ENCODE measurements at places on chromosomes 4 and X.

DNA sequence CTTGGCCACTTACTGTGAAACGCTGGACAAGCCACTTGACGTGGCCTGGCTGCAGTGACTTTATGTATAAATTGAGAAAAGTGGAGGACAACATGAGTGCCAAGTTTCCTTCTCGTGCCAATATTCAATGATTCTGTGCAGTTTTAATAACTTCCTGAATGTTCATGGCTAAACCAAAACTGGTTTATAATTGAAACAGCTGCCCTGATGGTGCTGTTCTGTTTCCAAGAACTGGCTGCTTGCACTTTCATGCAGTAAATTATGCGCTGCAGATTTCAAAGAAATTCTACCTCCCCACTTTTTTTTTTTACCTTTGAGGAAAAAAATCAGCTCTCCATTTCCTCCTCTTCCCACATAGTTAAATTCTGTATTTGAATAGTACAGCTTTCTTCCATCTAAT is 205.2 kb upstream of the CASK start:
- DNase-seq = no peak

DNA sequence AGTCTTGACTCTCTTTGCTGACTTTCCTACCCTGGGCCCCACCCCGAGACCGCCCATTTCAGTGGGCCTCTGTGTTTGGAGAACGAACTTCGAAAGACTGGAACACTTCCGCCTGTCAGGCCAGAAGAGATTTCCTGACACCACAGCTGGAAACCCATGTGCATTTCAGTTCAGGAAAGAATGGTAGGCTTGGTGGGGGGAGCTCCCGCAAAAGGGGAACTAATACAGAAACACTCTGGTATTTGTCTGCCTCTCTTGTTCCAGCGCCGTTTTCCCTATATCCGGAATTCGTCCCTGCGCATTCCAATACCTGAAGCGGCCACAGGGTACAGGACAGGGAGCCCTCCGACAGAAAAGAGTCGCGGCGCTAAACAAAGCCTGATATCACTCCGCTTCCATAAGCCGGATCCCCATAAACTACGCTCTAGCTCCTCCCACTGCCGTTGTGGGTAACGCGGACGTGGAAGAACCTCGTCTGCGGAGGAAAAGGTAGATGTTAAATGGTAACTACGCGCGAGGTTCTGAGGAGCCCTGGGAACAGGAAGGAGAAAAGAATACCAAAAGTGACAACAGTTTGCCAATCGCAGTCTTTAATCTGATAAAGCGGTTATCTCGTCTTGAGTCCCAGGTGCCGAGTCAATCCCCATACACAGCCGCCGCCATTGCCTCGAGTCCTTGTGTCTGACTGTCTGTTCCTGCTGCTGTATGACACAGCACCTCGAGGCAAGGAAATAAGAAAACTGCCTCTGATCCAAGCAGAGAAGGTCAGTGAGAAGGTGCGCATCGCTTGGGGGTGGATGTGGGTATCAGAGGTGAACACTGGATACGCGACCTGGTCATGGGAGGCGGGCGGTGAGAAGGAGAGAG is at the start of gene ARMCX5:
Gene ARMCX5, plus strand, starts transcription at position 432 of the 867 bp plus-strand sequence. CDS start 2,627 bp downstream, outside the sequence.
- peak; percentile 89 for DNase-seq

DNA sequence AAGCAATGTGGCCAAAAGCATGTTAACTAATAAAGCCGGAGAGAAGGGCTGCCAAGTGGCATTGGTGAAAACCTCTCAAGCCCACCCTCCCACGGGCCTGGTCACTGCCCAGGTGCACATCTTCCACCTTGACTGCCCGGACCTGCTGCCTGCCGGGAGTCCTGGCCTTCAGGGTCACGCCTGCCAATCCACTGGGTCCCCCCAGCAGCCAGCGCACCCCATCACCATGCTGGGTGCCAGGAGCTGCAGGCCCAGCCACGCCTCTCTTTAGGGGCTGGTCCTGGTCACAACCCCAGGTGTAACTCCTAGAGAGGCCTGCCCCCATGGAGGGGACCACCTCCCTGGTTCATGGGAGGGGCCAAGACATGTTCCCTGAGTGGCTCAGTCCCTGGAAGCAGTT is 66.4 kb downstream of the PSAPL1 start:
- no peak for DNase-seq

- no peak for DNase-seq
These were observed 145.8 kb downstream of the AASDH start for GRCh38 chr4:56241500-56241899.

DNA sequence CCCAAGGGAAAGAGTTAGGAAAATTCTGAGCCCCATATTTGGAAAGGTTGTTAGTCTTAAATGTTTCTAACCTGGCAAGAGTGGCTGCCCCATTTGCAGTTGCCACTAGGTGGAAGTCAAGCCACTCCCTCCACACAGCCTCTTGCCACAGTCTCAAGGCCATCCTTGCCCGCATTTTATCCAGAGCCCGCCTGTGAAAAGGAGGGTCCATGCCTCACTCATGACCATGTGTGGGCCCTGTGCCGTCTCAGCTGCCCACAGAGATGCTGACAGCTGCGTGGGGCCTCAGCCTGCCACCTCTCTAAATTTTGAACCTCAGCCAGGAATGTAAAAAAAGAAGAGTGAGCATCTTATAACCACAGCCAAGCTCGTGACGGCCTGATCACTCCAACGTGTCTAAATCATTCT is 201.5 kb upstream of the FAM241A start:
- peak; percentile 71 for DNase-seq

GRCh38 chrX:32447640-32448039 is 763.7 kb downstream of the DMD start:
- DNase-seq = no peak

DNA sequence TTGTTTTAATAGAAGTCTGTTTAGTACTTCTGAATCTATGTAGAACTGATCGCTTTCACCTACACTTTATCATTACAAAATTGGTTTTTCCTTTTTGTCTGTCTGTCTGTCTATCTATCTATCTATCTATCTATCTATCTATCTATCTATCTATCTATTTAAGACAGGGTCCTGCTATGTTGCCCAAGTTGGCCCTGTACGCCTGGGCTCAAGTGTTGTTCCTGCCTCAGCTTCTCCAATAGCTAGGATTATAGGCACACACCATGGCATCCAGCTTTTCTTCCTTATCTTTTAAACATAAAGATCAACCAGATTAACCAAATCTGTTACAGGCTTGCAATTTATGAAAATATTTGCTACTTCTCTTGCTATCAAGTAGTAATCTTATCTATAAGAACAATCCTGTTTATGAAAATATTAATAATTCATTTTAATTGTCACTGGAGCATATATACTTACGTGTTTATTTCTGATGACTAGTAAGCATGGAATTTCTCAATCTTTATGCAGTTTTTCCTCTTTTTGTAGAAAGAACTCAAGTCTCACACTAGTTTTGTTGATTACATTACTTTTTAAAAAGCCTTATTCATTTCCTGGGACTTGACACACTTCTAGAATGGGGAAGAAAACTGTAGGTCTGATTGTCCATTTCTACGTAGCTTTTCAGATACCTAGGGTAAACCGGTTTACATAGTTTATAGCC is 24.5 kb downstream of the KIAA0232 start:
- DNase-seq = no peak

GRCh38 chrX:153387345-153387744 is 13.8 kb downstream of the PNMA6E start:
- DNase-seq = no peak

DNA sequence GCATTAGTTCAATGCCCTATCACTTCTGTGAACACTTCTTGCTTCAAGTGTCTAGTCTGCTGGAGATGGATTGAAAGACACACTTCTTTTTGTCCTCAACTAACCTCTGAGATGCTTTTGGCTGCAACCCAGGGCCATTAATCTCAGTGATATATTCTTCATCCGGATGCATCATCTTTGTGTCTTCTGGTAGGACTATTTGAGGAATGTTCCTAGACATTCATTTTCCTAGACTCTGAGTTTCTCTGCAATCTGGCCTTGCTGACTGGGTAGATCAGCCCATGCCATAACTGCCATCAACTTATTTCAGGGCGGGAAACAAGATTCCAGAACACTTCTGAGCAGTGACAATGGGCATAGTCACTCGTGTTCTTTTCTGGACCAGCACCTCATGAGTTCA is 329.4 kb downstream of the PDGFC start:
- no peak for DNase-seq

GRCh38 chr4:8188743-8189550 is 10.1 kb upstream of the SH3TC1 start:
- DNase-seq = no peak

- no peak for DNase-seq
These were observed 180.7 kb upstream of the ZFP42 start for GRCh38 chr4:187814737-187815465.

GRCh38 chr4:105509291-105509690 is 35.4 kb upstream of the PPA2 start:
- no peak for DNase-seq

DNA sequence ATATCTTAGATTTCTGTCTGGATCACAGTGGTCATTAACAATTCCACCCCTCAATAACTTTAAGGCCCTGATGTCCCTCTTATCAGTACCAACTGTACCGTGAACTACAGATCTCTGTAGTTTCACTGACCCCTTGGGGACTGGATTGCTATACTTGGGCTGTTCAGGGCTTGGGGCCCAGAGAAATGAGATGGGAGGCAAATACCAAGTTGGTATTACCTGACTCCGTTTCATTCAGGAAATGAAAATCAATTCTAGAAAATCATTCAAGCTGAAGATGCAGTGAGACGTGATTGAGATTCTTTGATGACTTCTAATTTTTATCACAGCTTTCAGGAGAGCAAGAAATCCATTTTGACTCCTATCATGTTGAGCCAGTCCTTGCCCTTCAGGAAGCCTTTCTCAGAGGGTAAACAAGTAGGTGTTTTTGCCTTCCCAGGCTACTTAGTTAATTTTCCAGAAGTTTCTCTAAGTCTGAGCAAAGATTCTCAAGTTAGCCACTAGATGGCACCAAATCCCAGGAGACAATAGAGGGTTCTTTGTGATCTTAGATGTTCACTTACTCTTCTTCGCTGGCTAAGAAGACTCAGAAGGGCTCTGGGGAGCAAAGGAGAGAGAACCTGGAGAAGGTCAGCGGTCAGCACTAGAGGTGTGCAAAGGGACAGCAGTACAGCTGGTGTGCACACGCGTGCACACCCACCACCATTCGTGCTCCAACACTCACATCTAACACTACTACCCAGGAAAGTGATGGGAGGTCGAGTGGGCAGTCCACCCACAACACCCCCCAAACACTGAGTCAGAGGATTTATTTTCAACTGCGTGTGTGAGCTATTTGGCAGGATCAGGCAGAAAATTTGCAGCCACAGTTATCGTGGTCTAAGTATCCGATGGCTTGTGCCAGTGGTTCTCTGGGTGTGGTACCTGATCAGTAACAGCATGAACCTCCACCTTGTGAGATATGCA is 7.4 kb downstream of the HNRNPH2 start:
- peak; percentile 57 for DNase-seq

DNA sequence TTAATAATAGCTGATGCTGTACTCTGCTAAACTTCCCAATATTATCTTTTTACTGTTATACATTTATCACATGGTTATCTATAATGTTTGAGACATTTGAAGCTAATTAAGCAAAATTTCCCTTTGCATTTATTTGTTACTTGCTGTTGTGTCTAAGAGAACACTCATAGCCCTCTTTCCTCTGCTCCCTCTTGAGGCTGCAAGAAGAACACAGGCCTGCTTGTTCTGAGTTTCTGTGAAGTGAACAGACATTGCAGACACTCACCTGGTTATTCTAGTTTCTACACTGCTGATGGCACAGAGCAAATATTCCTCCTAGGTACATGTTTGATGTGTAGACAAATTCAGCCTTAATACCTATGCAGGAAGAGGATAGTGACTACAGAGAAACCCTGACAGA is 367.8 kb downstream of the GASK1B start:
- DNase-seq = peak; percentile 23

- DNase-seq = no peak
These were observed 48.2 kb upstream of the KLF3 start for GRCh38 chr4:38615847-38616246.

DNA sequence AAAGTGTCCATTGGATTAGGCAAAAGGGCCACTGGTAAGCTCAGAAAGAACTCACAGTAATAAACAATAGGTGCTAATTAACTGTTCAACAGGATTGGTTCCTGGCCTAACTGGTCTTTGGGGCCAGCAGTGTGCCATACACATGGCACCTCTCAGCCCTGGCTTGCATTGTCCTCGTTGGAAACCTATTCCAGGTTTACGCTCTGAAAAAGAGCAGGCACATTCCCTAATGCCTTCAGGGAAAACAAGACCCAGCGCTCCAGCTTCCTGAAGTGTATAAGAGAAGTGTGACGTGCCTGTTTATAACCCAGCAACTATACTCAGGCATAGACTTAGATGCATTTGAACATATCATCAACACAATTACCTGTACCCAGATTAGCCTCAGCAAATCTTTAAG is 51.9 kb upstream of the RBM47 start:
- DNase-seq = no peak

DNA sequence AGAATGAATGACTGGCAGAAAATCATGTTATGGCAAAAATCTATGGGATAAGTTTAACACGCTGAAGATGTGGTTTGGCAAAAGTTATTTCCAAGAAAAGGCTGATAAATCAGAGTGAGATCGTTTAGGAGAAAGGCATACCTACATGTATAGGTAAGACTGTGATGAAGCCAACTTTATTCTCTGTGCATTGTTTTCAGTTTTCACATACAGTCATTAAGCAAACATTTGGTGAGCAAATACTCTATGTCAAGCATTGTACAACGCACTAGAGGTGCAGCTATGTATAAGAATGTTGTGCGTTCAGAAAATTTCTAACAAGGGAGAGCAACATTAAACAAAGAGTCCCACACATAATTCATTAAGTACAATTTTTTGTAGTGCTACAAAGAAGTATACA is 121.7 kb downstream of the TEX13A start:
- no peak for DNase-seq

DNA sequence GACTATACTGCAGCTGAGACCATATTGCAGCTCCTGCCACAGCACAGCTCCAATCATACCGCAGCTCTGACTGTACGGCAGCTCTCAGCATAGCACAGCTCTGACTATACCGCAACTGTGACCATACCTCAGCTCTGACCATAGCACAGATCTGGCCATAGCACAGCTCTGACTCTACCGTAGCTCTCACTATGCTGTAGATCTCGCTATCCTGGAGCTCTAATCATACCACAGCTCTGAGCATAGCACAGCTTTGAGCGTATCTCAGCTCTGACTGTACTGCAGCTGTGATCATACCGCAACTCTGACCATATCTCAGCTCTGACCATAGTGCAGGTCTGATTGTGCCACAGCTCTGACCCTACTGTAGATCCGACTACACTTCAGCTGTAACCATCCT is 139.2 kb downstream of the ASMT start:
- no peak for DNase-seq

DNA sequence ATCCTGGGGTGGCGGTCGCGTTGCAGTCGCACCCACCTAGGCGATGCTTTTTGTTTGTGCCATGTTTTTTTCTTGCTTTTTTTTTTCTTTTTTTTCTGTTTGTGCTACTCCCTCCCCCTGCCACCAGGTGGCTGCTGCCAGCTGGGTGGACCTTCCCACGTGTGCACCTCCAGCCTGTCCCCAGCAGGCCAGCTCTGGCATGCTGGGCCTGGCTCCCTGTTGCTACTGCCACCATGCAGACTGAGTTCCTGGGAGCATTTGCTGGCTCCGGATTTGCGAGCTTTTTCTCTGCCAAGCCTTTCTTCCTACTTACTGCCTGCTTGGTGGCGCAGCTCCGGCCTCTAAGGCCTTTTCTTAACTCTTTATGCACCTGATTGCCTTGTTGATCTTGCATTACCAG is 161.2 kb upstream of the WDFY3 start:
- peak; percentile 94 for DNase-seq

Measured in SK-N-DZ (cell line).